ENCODE measurements at places on chromosomes 2 and 18.

DNA sequence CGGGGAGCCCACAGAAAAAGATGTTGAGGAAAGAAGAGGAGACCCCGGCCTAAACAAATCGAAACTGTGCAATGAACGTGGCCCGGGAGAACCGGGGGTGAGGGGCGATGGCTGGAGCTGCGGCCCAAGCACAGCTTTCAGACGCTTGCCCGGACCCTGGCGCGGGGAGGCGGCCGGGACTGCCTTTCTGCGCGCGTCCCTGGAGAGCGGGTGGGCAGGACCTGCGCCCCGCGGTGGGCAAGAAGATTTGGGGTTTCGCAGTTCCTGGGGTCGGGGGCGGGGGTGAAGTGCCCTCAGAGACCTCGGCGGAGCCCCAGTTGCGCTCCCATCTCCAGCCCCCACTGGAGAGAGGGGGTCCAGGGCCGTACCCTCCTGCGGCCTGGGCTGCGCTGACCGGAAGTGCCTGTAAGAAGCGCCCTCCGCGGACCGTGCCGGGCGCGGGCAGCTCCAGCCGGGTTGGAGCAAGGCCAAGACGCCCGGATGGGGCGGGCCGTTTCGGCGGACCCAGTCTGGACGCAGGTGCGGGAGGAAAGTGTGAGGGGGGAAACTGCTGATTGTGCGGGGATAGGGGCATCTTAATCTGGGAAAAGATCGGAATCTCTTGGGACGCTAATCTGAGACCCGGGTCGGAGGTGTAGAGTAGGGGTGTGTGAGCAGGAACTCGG lies 11.6 kb downstream of the EN1 start:
- no peak for DNase-seq

GRCh38 chr2:149787206-149787605 lies 199.6 kb upstream of the MMADHC start:
- no peak for DNase-seq

- DNase-seq: no peak
Measured at GRCh38 chr2:125643585-125643984, 1012.4 kb upstream of the GYPC start.

- DNase-seq: no peak
Measured at GRCh38 chr2:207238831-207239701, 73.3 kb upstream of the KLF7 start.

GRCh38 chr2:26577442-26578112 lies 63.6 kb downstream of the CIB4 start:
- peak; percentile 11 for DNase-seq

DNA sequence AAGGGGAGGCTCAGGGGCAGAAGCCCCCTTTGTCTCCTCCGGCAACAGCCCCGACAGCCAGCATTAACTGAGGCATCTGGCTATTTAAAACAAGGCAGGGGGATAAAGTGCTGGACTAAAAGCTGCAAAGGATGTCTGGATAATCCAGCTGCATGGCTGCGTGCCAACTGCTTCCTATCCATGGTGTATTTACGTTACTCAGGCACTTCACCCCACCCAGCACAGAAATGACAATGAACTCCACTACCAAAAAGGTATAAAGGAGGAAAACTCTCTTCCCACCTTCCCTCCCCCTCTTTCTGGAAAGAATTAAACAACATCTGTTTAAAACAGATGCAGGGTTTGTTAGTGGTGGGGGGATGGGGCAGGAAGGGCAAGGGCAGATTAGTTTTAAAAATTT lies 82.5 kb downstream of the SPRED2 start:
- DNase-seq: no peak

- no peak for DNase-seq
Measured at GRCh38 chr2:4662161-4662779, 958.9 kb downstream of the DCDC2C start.

- no peak for DNase-seq
Measured at GRCh38 chr2:168691221-168691620, 111.2 kb upstream of the NOSTRIN start.

GRCh38 chr2:156562124-156562523 lies 125.9 kb downstream of the GPD2 start:
- DNase-seq: no peak

DNA sequence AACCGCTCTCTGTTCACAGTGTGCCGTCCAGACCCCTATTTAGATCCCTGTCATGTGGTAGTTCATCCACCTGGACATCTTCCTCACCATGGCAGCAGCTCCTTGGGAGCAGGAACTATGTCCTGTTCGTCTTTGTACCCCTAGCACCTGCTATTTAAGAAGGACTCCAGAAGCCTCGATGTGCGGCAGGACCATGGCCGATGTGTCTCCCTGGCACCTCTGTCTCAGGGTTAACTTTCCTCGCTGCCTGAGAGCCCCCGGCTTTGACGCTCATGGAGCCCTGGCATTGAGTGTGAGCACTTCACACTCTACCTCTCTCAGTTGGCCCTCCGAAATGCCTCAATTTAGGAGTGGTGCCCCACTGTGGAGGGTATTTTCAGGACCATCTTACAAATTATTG lies 152.0 kb downstream of the FAM210A start:
- no peak for DNase-seq

- DNase-seq: no peak
Measured at GRCh38 chr2:175002547-175003274, 2.5 kb downstream of the CHN1 start.

- no peak for DNase-seq
Measured at GRCh38 chr2:173008786-173009185, 66.9 kb upstream of the MAP3K20 start.

- no peak for DNase-seq
Measured at GRCh38 chr2:50746526-50746925, 285.4 kb downstream of the NRXN1 start.

DNA sequence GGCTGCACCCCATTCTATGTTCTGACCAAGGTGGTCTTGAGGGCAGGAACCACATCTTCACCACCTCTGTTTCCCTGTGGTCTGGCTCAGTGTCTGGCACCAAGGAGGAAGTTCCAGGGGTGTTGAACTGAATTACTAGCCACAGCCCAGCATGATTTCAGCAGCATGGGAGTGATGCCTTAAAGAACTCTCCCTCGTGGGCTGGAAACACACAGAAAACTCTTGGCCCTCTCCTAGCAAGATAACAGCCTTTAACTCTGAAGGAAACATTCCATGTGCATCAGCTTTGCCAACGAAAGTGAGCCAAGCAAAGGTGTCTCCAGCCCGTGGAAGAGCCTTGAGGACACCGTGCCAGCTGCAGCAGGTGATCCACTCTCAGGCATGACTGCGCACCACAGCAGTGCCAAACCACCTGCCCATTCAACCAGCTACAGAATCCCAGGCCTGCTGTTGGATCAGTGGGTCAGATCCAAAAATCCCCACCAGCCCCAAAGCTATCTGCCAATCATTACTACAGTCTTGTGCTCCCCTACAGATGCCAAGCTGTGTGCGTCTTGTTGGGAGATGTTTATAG lies 124.8 kb downstream of the TTC32 start:
- DNase-seq: no peak

DNA sequence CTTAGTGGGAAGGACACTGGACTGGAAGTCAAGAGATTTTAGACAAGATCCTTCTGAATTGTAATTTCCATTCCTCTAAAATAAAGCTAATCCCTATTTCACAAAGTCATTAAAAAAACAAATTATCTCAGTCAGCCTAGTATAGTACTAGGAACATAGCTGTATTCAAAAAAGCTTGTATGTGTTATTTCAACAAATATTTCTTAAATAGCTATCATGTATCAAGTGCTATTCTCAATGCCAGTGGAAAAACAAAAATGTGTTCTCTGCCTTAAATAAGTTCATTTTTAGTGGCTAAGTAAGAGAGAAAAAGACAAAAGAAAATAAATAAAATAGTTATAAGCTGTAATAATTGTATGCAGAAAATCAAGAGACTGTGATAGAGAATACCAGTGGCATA lies 541.8 kb upstream of the CDH2 start:
- DNase-seq: no peak

GRCh38 chr2:210611466-210611865 lies 55.1 kb downstream of the CPS1 start:
- DNase-seq: no peak

GRCh38 chr2:44547718-44548117 lies 186.0 kb downstream of the CAMKMT start:
- DNase-seq: no peak

DNA sequence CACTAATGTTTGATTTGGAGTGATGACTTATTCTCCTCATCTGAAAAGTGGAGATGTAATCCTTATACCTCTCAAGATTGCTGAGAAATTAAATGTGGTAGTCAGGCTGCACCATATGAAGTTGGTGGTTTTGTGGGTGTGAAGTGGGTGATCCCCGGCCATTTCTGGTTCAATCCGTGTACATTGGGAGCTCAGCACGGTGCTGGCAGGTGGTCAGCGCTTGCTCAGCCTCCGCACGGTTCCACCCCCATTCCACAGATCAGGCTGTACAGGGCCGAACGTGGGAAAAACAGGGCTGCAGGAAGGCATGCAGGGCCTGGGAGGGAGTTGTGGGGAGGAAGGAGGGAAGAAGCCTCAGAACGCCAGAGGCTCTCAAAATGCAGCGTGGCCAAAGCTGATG lies 198.3 kb downstream of the INO80D start:
- DNase-seq: no peak

DNA sequence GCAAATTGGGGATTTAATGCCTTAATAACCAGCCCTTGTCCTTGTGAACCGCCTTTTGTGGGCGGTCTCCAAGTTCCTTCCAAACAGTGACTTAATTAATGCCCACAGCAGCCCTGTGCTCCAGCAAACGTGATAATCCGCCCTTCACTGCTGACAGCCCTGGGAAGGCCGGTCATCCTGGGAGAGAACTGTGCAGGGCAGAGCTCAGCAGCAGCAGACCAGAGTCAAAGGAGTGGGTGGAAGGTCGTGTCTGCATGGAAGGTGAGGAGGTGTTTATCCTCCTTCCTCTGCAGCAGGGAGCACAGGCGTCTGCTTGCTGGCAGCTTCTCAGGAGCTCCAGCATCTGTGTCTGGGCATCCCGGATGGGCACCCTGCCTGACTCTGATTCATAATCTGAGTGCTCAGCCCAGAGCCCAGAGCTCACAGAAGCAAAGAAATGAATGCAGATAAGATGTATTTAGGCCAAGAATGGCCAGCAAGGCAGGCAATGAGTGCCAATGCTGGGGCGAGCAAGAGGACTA lies 270.0 kb upstream of the PXDN start:
- no peak for DNase-seq

DNA sequence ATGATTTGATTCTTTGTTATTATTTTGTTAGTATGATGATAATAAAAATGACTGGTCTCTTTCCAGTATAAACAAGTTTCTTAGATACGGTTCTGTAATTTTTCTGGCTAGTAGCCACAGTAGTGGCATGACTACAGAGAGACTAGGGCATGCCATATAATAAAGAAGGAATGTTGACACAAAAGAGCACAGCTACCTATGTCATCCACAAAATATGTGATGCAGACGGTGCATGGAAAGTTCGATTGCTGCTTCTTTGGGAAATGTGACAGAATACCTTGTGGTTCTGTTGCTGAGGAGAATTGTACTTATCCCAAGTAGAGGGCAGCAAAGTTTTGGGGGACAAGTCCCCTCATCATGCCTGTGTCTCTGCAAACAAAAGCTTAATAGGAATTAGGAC lies 26.1 kb upstream of the SETBP1 start:
- DNase-seq: no peak

- no peak for DNase-seq
Measured at GRCh38 chr18:37429791-37430190, 135.8 kb downstream of the CELF4 start.

- no peak for DNase-seq
Measured at GRCh38 chr2:85504778-85505261, 34.1 kb upstream of the MAT2A start.

DNA sequence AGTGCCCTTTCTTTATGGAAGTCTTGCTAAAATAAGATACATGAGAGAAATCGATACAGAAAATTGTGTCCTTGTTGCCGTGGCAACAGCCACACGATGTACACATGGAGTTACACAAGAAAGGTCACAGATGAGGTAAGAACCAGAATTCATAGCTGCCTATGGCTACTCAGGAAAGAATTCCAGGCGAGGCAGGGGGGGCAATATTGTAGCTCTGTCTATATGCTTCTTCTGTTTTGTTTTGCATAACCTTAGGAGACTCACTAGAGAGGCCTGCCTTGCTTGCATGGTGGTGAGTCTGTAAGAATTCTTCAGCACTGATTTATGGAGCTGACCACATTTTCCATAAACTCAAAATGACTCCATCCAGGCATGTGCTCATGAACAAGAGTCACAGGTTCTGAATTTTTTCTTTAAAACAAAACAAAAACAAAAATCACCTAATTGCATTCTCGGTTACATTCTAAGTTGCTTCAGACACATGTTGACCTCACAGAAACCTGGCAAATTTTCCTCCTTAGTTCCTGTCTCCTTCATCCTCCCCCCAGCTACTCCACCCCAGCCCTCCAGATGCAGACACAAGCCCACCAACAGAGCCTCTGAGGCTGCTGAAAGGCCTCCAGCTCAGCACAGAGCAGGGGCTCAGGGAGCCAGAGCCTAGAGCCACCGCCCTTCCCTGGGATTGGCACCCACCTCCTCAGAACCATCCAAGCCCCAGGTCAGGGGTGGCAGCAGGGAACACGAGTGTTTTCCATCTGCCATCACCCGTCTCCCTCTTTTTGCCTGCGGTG lies 183.5 kb downstream of the ANTXR1 start:
- DNase-seq: no peak

- DNase-seq: peak; percentile 58
Measured at GRCh38 chr2:106159866-106160785, 34.0 kb downstream of the UXS1 start.

- no peak for DNase-seq
Measured at GRCh38 chr2:184644685-184645084, 46.4 kb downstream of the ZNF804A start.

DNA sequence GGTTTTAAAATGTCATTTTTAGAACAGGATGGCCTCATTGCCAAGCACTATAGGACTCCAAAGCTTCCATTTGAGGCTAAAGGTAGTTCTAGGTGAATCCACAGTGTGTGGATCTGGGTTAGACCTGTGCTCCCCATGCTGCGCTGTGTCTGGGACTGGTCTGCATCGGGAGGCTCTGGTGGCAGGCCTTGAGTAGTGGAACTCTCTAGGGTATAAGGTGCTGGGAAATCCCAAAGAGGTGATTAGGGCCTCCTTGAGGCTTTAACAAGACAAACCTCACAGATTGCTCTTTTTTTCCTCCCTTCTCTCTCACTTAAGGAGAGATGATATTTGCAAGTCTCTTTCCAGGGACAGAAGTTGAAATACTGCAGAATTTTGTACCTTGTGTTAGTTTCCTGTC lies 9.3 kb downstream of the SEC11C start:
- DNase-seq: no peak

DNA sequence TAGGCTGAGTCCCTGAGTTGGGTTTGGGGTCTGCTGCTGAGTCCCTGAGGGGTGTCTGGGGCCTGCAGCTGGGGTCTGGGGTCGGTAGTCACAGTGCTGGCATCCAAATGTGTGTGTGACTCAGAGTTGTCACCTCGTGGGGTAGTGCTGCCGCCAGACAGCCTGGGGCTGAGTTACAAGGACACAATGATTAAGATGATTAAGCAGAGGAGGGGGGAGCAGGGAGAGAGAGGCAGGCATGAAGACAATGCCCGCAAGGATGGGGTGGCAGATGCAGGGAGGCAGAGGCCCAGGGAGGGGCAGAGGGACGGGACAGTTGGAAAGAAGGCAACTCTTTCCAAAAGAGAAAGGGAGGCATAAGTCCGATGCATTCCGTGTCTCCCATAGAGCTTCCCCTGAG lies 120.2 kb downstream of the CELF4 start:
- DNase-seq: no peak

GRCh38 chr2:144466637-144467036 lies 53.3 kb downstream of the ZEB2 start:
- no peak for DNase-seq
